ENCODE measurements at places on chromosomes 2 and 18.

GRCh38 chr2:191670076-191670475 is 7.9 kb upstream of the NABP1 start:
- no peak for DNase-seq

DNA sequence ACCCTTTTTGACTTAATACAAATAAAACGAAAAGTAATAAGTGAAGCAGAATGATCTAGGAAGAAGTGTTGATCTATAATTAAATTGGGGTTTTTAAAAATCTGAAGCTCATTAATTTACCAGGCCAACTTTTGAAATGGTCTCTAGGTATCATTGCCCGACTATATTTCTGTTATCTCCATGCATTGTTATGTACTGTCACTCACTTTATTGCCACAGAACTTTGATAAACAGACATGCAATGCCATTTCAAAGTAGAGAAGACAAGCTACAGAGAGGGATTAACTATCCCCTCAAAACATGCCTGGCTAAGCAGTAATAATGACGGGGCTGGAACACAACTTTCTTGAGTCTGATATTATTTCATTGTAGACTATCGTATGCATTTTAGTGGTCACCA is 147.6 kb upstream of the ITGA4 start:
- no peak for DNase-seq

- no peak for DNase-seq
Measured at GRCh38 chr2:232662486-232663260, 29.3 kb downstream of the EFHD1 start.

- DNase-seq: no peak
Measured at GRCh38 chr2:239236043-239236807, 164.6 kb downstream of the HDAC4 start.

DNA sequence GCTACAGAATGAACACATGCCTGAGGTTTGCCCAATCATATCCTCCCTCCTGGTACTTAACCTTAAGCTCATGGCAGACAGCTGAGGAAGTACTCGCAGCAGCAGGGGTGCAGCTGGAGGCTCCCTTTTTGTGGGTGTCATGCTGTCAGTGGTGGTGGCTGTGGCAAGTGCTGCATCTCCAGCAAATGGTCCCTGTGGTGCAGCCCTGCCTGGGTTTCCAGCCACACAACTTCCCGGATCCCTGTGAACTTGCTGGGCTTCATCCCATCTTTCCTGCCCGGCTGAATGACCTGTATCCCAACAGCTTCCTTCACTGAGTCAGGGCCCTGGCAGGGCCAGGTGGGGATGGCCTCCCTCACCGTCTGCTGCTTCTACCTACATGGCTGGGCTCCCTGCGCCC is 5.0 kb downstream of the TMEM185B start:
- DNase-seq: no peak

GRCh38 chr2:94923196-94923595 is 52.0 kb downstream of the TEKT4 start:
- no peak for DNase-seq

GRCh38 chr2:144975881-144976280 is 456.0 kb upstream of the ZEB2 start:
- DNase-seq: no peak

DNA sequence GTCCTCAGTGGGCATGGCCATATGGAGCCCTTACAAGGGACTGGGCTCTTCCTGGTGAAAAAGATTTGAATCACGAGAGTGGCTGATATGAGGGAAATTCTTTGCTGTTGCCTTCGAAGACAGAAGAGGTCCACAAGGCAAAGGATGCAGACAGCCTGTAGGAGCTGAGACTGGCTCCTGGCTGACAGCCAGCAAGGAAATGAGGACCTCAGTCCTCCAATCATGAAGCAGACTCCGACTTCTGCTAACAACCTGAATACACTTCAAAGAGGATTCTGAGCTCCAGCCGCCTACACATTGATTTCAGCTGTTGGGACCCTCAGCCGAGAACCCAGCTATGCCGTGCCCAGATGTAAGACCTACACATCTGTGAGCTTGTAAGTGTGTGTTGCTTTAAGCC is 3.0 kb upstream of the ST8SIA5 start:
- no peak for DNase-seq

GRCh38 chr2:12835733-12836132 is 119.0 kb downstream of the TRIB2 start:
- DNase-seq: no peak

- DNase-seq: no peak
Measured at GRCh38 chr2:220040346-220040745, 412.9 kb downstream of the SLC4A3 start.

Measured in inflammatory macrophage (primary cell).